SW480 (cell line): ENCODE measurements at places on chromosomes 11 and 22.

DNA sequence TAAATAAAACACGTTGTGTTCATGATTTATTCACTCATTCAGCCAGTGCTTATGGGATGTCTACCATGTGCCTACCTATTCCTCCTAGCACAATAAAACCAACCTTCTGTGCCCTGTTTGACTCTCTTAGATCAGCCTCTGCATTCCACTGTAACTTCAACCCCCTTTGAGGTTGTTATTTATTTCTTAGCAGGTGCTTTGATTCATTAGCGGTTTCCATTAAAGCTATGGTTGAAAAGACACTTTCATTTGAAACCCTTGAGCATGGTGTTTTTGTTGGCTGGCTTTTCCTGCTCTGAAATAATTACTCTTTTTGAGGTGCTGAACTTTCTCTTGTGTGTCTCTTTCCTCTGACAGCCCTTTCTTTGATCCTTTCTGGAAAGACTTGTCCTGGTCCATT lies 570.6 kb upstream of the LARGE1 start:
- no peak for DNase-seq

DNA sequence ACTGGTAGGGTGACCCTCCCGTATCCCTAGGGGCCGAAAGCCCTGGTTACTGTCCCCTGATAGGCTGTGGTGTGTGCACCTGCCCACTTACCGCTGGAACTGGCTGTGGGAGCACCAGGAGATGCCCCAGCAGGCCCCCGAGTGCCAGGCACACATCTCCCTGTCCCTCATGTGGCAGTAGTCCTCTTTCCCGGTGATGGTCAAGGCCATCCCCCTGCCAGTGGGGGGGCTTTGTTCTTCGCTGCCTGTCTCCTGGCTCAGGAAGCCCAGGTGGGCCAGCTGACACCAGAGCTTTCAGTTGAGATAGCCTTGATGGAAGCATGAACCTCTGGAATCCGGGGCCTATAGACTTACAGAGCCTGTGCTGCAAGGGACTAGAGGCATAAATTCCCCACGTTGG lies 100.5 kb downstream of the MPPED1 start:
- DNase-seq: no peak

DNA sequence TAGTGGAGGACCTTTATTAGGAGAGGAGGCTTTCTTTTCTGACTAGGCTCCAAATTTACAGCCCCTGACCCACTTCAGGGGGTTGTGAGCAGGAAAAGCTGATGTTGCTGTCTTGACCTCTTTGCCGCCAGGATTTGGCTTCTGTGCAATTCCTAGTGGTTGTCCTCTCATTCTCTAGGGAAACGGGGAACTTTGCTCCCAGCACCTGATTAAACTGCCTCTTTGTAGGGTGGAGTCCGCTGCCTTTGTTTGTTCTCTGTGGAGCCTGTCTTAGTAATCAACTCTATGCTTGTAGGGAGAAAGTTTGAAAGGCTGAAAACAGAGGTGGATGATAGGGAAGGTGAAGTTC lies 16.3 kb downstream of the CTNND1 start:
- DNase-seq: peak; percentile 62

GRCh38 chr11:46119352-46120216 lies 1.7 kb downstream of the PHF21A start:
- peak; percentile 78 for DNase-seq

GRCh38 chr11:47879259-47880158 lies 31.4 kb upstream of the NUP160 start:
- no peak for DNase-seq

DNA sequence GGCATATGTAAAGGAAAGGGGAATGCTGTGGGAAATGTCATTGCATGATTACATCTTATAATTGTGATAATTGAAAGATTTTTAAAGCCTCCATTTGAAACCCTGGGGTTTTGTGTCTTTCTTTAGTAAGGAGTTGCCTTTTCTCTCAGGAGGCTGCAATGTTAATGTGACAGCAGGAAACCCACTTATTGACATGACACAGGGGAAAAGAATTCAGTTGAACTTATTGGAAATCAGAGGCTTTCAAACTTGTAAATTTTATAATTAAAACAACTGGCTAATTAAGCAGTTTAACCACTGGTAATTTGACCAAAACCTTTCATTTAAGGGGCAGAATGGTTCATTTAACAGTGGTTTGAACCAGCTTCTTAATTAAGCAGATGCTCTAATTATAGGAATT lies 31.2 kb downstream of the MRPL48 start:
- no peak for DNase-seq

DNA sequence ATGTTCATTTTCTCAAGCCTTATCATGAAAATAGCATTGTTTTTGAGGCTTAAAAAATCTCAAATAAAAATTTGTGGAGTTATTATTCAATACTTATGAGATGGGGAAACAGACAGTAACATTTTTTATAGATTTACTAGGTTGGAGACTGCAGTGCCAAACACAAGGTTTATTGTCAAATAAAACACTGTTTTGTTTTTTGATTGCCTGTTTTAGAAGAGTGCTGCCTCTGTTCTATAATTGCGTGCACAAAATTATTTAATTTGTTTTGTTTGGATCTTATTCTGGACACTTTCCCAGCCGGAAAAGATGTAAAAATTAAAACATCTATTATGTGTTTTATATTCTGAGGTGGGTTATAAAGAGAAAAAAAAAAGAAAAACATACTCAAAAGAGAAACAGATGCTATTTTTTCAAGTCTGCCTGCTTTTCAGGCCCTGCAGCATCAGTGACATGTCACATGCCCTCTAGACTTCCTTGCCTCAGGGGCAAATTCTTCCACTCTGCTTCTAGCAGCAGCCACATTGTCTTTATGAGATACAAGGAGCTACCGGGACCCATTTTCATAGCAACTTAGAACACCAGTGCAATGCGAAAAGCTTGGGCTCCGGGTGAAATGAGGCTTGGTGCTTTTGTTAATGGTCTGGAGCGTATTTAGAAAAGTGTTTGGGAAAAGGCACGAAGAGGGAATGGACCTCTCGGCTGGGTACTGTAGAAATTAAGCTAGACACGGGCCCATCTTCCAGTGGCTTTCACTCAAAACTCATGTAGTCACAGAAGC lies 77.5 kb downstream of the EFCAB6 start:
- DNase-seq: no peak

GRCh38 chr11:65975771-65976170 lies 14.2 kb downstream of the SART1 start:
- DNase-seq: no peak
